ENCODE measurements at places on chromosomes 7 and 10.

- no peak for DNase-seq
These were observed 63.2 kb downstream of the CFAP58 start for GRCh38 chr10:104416851-104417250.

- no peak for DNase-seq
These were observed 752 bp upstream of the CAMK2G start for GRCh38 chr10:73875139-73875475.

GRCh38 chr7:101333912-101334311, 12.3 kb upstream of the IFT22 start:
- no peak for DNase-seq

DNA sequence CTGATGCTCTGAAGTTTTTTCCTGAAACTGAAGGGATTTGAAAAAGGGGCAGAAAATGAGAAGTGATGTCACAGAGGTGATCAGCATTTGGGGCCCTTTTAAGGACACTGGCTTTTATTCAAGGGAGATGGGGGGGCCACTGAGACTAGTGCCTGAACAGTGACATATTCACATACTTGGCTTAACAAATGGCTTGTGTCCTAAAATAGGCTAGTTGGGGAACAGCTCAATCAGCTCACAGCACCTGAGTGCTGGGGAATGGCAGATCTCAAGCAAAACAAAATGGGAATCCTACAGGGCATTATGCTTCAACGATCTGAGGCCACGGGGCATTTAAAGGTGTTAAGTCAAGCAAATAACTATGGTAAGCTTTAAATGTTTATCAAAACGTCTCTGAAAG, 90.1 kb downstream of the UBE2H start:
- DNase-seq, result no peak

- no peak for DNase-seq
These were observed 219.5 kb downstream of the CCDC3 start for GRCh38 chr10:12781976-12782375.

DNA sequence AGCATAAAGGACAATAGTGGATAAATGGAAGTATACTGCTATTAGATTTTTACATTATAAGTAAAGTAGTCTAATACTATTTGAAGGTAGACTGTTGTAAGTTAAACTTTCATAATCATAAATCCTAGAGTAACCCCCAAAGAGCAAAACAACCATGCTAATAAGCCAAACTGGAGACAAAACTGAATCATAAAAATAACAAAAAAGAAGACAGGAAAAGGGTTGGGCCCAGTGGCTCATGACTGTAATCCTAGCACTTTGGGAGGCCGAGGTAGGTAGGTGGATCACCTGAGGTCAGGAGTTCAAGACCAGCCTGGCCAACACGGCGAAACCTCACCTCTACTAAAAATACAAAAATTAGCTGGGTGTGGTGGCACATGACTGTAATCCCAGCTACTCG, 9.7 kb downstream of the CACUL1 start:
- no peak for DNase-seq

GRCh38 chr10:53325066-53325465, 552.5 kb upstream of the MBL2 start:
- no peak for DNase-seq

GRCh38 chr7:58086461-58086860, 636.5 kb downstream of the ZNF716 start:
- no peak for DNase-seq

DNA sequence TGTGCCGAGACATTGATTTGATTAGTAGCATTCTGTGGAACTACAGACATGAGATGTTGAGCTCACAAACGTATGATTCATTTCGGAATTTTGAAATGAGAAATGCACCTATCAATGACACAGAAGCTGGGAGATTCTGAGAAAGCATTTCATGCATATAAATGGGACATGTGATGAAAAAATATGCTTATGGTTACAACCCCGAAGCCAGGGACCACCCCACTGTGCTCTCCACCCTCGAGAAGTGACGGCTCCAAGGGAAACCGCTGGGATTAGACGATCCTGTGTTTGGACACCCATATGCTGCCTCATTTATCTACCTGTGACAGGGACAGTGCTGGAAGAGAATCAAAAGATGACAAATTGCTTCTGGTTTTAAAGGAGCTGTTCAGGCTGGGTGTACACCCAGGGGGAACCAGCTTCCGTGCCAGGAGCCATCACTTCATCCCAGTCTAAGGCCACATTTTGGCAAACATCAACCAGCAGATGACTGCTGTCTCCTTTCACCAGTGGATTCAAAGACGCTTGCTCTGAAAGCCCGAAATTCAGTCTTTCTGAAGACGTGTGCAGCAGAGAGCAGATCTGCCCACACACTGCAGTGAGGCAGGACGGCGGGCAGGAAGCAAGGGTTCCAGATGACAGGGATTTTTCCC, 109.9 kb downstream of the ATXN7L1 start:
- DNase-seq, result peak; percentile 72

DNA sequence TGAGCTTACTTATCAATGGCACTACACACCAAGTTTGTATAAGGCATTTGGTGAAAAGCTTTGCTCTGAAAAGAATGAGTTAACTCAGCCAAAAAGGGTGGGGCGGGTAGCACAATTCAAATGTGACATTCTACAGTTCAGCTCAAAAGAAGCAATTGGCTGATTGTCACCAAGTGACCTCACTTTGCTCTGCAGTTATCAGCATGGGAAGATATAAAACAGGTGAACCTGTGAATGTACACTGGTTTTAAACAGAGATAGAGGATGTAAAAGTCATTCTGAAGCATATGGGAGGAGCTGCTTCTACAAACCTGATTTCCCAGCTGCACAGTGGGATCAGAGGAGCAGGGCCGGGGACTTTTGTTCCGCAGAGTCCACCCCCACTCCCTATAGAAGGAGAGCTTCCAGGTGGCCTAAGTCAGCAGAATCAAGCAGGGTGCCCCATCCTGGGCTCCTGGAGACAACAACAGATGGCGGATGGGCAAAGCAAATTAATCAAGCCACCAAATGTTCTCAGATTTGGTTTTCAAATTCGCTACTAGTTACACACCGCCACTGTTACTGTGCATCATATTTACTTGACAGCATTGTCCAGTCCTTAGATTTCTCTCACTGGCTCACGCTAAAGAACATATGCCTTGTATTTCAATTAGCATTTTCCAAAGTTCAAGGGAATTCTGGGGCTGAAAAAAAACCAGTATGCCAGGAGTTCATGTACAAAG, 27.5 kb upstream of the NPVF start:
- DNase-seq, result peak; percentile 96

DNA sequence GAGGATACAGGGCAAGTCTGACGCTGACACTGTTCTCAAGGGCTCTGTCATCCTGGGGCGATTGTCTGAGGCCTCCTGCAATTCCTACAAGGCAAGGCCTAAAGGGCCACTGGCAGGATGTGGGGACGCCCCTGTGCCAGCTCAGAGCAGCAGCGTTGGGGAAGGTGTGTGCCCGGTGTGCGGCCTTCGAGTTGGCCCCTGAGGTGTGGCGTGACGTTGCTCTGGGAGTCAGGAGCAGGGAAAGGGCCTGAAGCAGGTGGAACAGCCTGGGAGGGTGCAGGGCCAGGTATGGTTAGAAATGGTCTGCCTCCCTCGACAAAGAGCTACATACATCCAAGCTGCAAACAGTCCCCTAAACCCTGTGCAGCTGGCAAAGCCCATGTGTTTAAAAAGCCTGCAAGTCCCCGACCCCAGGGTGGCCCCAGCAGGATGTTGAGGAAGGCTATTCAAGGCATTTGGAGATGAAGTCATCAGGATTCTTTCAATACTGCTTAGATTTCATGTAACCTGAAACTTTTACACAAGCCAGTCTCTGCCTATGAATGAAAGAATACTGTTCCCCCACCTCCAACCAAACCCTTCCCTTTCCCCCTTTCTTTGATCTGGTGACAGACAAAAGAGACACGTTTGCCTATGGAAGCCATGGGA, 142.5 kb upstream of the TNS3 start:
- DNase-seq, result no peak

DNA sequence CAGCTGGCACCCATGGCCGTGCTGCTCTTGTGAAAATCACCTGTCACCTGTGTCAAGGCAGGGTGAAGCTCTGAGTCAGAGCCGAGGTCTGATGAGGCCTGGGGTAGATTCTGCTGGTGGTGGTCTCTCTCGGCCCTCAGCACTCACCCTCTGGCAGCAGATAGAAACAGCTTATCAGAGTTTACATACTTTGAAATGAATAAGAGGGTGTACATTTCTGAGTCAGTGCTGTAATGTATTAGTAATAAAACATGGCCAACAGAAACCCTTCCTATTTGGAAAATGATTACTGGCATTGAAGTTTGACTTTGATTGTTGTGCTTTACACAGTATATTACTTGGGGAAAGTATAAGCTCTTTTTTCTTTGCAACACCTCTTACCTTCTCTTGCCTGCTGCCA, 228.8 kb downstream of the SNX10 start:
- no peak for DNase-seq

- DNase-seq, result no peak
These were observed 106.2 kb downstream of the SAMD9 start for GRCh38 chr7:93011351-93012294.

DNA sequence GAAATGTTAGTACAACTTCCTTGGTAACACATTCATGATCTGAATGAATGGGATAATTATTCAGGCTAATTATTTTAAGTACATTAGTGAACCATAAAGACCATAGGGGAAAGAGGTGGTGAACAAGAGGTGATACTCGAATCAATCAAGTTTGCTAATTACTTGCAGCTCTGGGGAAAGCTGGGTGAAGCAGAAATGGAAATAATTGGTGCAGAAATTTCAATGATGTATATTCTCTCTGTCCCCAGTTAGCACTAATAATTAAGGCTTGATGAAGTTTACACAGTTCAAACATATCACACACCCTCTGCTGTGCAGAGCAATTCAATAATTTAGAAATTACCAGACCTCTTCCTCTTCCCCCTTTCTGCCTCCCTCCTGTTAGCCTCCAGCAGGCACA, 49.4 kb upstream of the OPALIN start:
- DNase-seq, result no peak

- DNase-seq, result no peak
These were observed 531.6 kb upstream of the IGFBP3 start for GRCh38 chr7:46452561-46453135.

GRCh38 chr10:26799342-26799741, 61.4 kb downstream of the ABI1 start:
- no peak for DNase-seq

GRCh38 chr10:119483001-119483400, 59.5 kb downstream of the RGS10 start:
- DNase-seq, result no peak
